ENCODE measurements at places on chromosomes 12 and 14.

GRCh38 chr12:25458047-25458552, 95.0 kb downstream of the LMNTD1 start:
- H3K4me3 ChIP-seq: no peak overlapping the region
- no peak for DNase-seq
- H3K4me1 ChIP-seq: no peaks in the 10 kb centered on the region
- H3K36me3 ChIP-seq: no peaks in the 10 kb centered on the region
- H3K27me3 ChIP-seq: no peaks in the 10 kb centered on the region
- H3K27ac ChIP-seq: no peak overlapping the region

DNA sequence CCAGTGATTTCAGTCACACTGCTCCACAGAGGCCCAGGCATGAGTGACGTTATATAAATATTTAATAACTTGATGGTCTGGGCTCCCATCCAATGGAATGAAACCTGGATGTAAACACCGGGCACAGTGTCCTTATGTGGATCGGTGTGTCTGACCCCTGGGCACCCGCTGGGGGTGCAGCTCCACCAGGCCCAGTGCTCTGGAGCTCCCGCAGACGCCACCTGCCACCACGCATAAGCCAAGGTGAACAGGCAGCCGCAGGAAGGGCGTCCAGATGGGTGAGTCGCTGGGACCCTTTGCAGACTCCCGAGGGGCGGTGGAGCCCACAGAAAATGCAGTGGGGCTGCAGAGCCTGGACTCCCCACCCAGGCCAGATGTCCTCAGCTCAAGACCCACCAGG, 121.6 kb downstream of the SCARB1 start:
- no peak for DNase-seq
- no peak overlapping the region for H3K4me3 ChIP-seq
- H3K4me1 ChIP-seq: no peaks in the 10 kb centered on the region
- no peak overlapping the region for H3K27ac ChIP-seq
- H3K36me3 ChIP-seq: no peaks in the 10 kb centered on the region

DNA sequence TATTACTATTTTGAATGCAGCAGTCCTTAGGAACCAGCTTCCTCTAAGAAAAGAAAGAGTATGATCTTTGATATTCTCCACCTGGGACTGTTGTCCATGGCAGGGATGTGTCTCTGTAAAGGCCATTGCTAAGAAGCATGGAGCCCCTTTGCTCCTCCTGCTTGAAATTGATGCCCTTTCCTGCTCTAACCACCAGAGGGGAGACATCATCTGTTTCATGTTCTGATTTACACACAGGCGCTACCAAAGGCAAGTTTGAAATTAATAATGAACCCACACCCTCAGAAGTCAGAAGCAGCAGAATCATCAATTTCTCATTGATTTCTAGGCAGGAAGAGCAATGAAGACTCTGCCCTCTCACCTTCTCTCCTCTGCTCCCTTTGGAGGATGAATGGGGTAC, 253.8 kb downstream of the RMST start:
- no peaks in the 10 kb centered on the region for H3K36me3 ChIP-seq
- H3K27ac ChIP-seq: no peak overlapping the region
- no peaks in the 10 kb centered on the region for H3K27me3 ChIP-seq
- DNase-seq: no peak
- H3K4me3 ChIP-seq: no peak overlapping the region

DNA sequence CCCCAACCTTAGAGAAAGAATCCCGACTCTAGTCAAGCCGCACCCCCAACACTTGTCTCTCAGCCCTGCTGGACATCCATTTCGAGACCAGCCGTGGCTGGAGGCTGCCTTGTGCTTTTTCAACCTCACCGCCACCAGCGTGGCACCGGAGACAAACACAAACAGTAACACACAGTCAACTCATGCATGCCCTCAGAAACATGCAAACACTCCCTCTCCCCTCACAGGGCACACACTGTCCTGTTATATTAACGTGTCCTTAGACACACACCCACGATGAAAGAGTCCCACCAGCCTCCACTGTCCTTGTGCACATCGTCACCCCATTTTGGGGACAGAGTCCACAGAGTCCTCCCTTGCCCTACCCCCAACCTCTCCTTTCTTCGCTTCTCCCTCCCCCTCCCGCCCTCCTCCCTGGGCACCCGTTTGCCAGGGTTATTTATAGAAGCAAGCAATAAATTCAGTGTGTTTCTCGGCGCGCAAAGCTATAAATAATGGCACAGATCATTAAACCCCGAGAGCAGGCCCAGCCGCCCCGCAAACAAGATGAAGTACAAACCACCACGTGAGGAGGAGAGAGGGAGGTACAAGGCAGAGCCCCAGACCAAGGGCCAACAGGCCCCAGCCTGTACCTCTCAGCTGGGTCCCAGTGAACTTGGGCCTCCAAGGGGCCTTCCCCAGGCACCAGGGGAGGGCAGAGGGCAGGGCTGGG, 27.9 kb downstream of the SMUG1 start:
- H3K4me1 ChIP-seq: no peaks in the 10 kb centered on the region
- no peak overlapping the region for H3K4me3 ChIP-seq
- H3K27me3 ChIP-seq: no peaks in the 10 kb centered on the region
- H3K36me3 ChIP-seq: no peaks in the 10 kb centered on the region
- DNase-seq: no peak

DNA sequence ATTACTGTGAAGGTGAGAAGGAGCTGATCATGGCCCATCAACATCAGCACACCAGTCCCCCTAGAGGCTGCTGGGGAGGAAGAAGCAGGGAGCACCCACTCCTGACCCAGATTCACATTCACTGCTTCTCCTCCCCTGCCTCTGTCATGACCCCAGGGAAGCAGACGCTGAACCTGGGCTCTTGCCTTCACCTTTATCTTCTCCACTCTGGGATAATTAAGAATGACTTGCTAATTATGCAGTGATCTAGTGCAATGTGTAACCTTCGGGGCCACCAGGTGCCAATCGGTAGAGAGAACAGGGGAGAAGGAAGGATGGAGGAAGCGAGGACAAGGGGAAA, 44.4 kb upstream of the IQSEC3 start:
- no peaks in the 10 kb centered on the region for H3K36me3 ChIP-seq
- no peak overlapping the region for H3K4me3 ChIP-seq
- DNase-seq: no peak
- no peaks in the 10 kb centered on the region for H3K4me1 ChIP-seq

DNA sequence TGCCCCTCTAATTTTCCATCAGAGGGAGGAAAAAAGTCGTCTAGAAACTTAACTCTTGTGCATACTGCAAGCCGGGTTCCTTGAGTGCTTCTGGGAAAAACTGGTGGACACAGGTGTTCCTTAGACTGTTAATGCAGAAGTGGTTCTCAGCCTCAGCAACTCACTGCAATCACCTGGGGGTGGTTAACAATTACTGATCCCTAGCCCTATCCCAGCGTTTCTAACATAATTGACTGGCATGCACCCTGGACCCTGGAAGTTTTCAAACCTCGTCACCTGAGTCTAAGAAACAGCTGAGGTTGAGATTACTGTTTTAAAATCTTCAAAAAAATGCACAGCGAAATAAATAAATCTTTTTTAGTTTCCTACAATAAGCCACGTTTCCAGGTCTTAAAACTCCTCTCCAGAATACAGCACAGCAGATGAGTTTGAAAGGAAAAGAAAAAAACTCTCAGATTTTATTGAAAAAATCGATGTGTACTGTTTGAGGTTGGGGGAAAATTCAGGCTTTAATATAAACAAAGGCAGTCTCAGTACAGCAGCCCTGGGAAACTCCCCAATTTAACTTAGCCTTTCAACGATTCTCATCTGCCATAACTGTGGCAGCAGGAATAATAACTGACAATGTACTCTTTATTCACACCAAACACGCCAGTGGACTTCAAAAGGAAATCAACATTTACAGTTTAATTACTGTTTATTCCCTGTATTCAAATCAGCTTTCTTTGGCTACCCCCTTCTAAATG, 45.4 kb downstream of the PHLDA1 start:
- no peaks in the 10 kb centered on the region for H3K4me1 ChIP-seq
- no peaks in the 10 kb centered on the region for H3K36me3 ChIP-seq
- no peaks in the 10 kb centered on the region for H3K27me3 ChIP-seq
- no peak overlapping the region for H3K4me3 ChIP-seq
- H3K27ac ChIP-seq: no peak overlapping the region

GRCh38 chr12:96187956-96188355, 6.2 kb upstream of the ELK3 start:
- H3K27me3 ChIP-seq: no peaks in the 10 kb centered on the region
- no peak overlapping the region for H3K4me3 ChIP-seq
- peaks cover 9% of the 10 kb centered on the region for H3K4me1 ChIP-seq
- no peaks in the 10 kb centered on the region for H3K36me3 ChIP-seq
- no peak overlapping the region for H3K27ac ChIP-seq

- H3K36me3 ChIP-seq: no peaks in the 10 kb centered on the region
- H3K27me3 ChIP-seq: no peaks in the 10 kb centered on the region
Observed at GRCh38 chr12:113096675-113097461, 38.7 kb downstream of the RASAL1 start.

DNA sequence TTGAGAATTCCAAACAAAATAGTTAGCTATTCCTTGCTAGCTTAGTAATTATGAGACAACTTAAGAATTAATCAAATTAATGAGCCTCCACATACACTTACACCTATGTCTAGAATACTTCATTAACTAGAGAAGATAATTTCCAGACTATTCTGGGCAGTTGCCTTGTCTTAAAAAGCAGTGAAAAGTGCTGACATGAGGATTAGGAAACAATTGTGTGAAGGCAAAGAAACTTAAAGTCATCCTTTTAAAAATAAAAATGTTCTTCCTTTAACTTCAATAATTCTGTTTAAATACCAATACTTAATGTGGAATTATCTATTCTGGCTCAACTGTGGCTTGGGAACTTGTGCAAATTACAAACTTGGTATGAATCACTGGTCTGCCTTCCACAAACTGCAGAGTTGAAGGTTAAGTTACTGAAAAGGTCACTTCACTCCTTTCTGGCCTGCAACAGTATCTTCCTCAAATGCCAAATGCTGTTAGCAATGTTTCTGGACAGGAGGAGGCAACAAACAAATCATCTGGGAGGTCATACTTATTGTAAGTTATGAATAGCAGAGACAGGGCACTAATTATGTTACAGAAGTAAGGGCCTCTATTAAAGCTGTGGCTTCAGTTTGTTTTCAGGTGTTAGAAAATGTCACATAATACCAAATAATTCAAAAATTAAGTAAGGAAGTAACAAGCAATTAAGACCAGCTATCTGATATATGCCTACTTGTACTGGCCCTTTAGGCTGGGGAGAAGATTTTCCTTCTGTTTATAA, 19.2 kb downstream of the PPTC7 start:
- no peak overlapping the region for H3K4me3 ChIP-seq
- H3K36me3 ChIP-seq: no peaks in the 10 kb centered on the region
- peaks cover 61% of the 10 kb centered on the region for H3K4me1 ChIP-seq
- DNase-seq: no peak

DNA sequence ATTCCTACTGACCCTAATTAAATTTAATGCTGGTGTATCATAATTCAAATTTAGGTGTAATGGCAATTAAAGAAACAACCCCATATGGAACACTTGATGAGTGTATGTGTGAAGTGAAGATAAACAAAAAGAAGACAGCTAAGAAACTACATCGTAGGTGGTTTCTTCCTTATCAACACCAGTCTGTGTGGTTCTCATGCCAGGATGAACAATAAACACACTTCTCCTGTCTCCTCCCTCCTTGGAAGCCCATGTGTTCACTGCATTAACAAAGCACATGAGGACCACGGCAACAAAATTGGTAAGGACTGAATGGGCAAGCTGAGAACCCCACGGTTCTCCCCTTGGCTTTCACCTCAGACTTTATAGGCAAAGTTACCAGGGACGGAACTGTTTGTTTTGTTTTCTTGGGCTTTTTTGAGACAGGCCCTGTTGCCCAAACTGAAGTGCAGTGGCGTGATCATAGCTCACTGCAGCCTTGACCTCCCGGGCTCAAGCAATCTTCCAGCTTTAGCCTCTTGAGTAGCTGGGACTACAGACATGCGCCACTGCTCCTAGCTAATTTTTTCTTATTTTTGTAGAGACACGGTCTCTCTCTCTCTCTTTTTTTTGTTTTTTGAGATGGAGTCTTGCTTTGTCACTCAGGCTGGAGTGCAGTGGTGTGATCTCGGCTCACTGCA, 71.0 kb downstream of the TRAFD1 start:
- DNase-seq: no peak
- H3K36me3 ChIP-seq: peaks cover 36% of the 10 kb centered on the region
- H3K27me3 ChIP-seq: no peaks in the 10 kb centered on the region
- no peaks in the 10 kb centered on the region for H3K4me1 ChIP-seq
- H3K4me3 ChIP-seq: no peak overlapping the region

- no peaks in the 10 kb centered on the region for H3K36me3 ChIP-seq
- peak overlapping the region; percentile 95 for H3K27ac ChIP-seq
Observed at GRCh38 chr12:48104531-48104930, 1.3 kb downstream of the SENP1 start.

- no peaks in the 10 kb centered on the region for H3K36me3 ChIP-seq
- DNase-seq: no peak
- H3K27ac ChIP-seq: no peak within 1 kb of the TSS
- H3K4me1 ChIP-seq: peaks cover 52% of the 10 kb centered on the region
- H3K4me3 ChIP-seq: peak within 1 kb of the TSS; percentile 86
- H3K27me3 ChIP-seq: no peaks in the 10 kb centered on the region
Observed at GRCh38 chr12:6788972-6789924, at the start of gene CD4. TSS of gene CD4 (plus strand) at chr12:6789528. CDS start at chr12:6800139, 10,611 bp downstream.

DNA sequence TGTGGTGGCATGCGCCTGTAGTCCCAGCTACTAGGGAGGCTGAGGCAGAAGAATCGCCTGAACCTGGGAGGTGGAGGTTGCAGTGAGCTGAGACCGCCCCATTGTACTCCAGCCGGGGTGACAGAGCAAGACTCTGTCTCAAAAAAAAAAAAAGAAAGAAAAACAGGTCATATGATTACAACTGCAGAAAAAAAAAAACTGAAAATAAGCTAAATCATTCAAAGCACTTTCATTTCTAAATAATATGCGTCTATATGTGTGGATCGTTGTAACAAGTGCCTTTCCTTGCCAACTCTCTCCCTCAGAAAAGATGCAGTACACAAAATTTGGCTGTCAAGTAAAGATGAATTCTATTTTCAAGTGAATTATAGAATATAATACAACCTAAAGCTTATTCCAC, 42.4 kb downstream of the ATXN2 start:
- H3K27me3 ChIP-seq: no peaks in the 10 kb centered on the region
- peaks cover 3% of the 10 kb centered on the region for H3K36me3 ChIP-seq
- H3K4me3 ChIP-seq: no peak overlapping the region
- no peak overlapping the region for H3K27ac ChIP-seq
- no peak for DNase-seq
- H3K4me1 ChIP-seq: no peaks in the 10 kb centered on the region

DNA sequence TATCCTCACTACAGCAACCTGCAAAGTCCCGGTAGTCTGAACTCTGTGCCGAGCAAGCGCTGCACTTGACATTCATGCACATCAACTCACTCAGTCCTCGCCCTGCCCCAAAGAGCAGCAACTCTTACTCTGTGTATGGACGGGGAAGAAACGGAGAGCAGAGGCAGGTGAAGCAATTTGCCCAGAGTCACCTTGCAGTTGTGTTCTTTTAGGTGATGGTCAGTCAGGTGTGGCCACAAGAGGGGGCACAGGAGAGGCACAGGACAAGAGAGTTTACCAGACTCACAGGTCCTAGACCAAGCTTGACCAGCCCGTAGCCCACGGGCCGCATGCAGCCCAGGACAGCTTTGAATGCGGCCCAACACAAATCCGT, 39.1 kb downstream of the TSPAN11 start:
- H3K4me1 ChIP-seq: no peaks in the 10 kb centered on the region
- H3K4me3 ChIP-seq: no peak overlapping the region
- no peaks in the 10 kb centered on the region for H3K36me3 ChIP-seq
- no peak overlapping the region for H3K27ac ChIP-seq
